ENCODE measurements at places on chromosomes 5 and 9.

DNA sequence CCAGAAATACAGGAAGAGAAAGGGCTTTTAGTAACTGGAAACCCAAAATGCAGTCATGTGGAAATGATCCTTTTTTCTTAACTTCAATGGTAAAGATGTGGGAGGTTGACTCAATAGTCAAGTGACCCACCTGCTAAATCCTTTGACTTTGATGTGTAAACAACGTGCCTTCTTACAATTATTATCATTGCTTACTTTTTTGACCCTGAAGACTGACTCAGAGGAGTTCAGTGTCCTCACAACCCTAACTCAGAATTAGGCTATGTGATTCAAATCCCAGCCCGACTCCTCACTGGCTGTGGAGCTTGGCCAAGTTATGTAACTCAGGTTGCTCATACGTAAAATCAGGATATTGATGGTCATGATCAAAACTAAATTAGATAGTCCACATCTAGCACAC lies 27.9 kb downstream of the ANXA1 start:
- peak; percentile 82 for DNase-seq

DNA sequence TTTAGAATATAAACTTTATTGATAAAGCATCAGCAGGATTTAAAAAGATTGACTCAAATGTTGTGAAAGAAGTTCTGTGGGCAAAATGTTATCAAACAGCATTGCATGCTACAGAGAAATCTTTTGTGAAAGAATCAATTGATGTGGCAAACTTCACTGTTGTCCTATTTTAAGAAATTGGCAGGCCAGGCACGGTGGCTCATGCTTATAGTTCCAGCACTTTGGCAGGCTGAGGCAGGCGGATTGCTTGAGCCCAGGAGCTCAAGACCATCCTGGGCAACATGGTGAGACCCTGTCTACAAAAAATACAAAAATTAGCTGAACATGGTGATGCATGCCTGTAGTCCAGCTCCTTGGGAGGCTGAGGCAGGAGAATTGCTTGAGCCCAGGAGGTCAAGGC lies 17.4 kb downstream of the ZBTB43 start:
- DNase-seq = no peak

DNA sequence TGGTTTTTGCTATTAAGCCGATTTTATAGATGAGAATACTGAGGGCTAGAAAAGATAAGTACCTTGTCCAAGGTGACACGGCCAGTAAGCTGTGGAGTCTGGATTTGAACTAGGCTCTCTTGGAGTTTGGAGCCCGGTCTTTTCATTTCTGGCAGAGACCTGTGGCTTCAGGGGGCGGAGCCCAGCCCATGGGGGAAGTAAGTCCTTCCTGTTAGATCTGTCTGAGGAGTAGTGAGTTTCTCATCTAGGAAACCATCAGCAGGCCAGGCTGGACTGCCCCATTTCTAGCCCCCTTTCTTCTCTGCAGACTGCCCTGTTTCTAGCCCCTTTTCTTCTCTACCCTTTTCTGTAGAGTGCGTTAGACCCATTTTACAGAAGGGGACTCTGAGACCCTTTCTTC lies 521 bp upstream of the PTGS1 start:
- DNase-seq = no peak

DNA sequence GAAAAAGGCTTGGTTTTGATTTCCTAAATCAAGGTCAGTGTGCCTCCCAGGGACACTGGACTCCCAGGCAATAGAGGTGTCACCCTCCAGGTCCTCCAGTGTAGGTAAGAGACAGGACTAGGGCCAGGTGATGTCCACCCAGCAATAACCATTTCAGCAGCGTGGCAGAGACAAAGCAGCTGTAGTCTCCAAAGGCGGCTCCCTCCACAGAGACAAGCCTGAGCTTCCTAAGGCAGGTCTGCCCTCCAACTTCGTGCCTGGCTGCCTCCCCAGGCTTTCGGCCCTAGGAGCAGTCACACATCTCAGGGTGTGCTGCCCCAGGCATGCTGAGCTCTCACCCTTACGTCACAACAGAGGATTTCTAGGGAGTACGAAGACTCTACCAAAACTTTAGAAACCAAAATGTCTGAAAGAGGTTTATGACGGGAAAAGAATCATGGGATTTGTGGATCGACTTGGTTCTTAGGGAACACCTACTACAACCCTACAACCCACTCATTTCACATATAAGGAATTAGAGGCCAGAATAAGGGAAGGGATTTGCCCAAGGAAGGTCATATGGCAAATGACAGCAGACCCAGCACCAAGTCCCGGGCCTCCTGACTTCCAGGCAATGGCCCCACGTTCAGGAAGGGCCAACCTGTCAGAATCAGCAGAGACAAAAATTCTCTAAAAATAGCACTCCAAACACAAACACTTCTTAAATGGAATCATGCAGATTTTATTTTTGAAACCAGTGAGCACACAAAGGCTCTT lies 105.5 kb downstream of the KLHL3 start:
- DNase-seq = no peak

DNA sequence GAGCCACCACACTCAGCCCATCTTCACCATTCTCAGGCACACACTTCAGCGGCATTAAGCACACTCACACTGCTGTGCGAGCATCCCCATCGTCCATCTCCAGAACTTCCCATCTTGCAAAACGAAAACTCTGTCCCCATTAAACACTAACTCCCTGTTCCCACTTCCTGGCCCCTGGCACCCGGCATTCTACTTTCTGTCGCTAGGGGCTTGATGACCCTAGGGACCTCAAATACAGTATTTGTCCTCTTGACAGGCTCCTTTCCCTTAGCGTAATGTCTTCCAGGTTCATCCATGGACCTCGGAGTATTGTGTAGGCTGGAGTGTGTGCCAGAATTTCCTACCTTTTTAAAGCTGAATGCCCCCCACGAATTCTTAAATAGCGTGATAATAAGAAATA lies 14.7 kb upstream of the UBAC1 start:
- DNase-seq = no peak

All from epithelial cell of esophagus (primary cell).